ENCODE measurements at places on chromosomes 13 and 19.
A peak's percentile ranks its signal among the peaks of the same experiment; 100 is the strongest.

DNA sequence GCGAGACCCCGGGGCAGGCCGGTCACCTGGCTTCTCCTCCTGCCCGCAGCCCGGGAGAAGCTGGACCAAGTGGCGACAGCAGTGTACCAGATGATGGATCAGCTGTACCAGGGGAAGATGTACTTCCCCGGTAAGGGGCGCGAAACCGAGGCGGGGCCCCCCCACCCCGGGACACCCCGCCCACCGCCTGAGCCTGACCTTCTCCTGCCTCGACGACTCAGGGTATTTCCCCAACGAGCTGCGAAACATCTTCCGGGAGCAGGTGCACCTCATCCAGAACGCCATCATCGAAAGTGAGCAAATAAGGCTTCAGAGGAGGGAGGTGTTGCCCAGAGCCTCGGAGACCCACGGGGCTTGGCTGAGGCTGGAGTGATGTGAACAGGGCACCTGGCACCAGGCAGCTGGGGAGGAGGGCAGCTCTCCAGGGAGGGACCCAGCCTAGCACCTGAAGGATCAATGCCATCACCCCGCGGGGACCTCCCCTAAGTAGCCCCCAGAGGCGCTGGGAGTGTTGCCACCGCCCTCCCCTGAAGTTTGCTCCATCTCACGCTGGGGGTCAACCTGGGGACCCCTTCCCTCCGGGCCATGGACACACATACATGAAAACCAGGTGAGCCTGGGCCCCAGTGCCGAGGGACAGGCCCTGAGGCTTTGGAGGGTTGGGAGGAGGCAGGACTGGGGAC lies 629 bp downstream of the IZUMO4 start:
- DNase-seq = peak; percentile 71

DNA sequence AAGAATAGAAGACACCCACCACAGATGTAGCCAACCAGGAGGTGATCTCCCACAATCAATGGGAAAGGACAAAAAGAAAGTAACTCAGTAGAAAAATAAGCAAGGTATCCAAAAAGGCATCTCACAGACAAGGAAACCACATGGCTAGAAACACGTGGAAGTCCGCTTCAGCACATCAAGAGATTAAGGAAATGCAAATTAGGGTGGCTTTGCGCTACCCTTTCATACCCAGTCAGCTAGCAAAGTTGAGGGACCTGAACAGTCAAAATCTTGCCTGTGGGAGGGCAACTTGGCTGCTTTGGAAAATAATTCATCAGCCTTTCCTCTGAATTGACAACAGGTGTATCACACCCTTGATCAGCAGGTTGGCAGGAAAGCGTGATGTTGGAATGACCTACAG lies 11.6 kb upstream of the UQCR11 start:
- no peak for DNase-seq

DNA sequence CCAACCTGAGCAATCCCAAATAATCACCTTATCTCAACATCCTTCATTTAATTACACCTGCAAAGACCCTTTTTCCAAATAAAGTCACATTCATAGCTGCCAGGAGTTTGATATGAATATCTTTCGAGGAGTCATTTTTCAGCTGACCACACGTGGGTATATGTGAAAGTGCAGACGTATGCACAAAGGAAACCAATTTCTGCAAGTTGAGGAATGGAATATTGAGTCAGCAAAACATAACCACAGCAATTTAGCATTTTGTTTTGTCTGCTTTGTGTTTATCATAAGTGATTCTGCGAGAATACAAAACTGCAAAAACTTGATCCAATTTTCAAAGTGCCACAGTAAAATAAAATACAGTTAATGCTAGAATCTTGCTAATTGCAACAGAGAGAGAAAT lies 295.9 kb downstream of the SUCLA2 start:
- no peak for DNase-seq

GRCh38 chr13:30121666-30122065 lies 185.7 kb downstream of the KATNAL1 start:
- DNase-seq = no peak

- no peak for DNase-seq
Measured at GRCh38 chr19:42568006-42568405, 26.7 kb downstream of the CEACAM8 start.

DNA sequence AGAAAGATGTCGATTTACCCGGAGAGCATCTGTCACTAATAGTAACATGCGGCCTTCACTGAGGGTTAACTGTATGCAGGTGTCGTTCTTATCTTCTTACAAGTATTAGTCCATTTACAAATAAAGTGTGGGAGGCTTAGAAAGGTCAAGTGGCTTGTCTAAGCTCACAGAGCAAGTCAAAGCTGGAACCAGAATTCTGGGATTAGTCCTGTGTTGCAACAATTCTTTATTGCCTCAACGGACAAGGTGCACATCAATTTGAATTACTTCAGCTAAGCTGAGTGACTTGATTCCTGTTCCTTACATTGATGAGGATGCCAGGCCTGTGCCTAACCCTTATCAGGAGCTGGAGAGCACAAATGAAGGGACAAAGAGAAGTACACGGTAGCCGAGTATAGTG lies 1193.6 kb downstream of the UQCRFS1 start:
- no peak for DNase-seq

GRCh38 chr19:42601811-42602443 lies 7.2 kb upstream of the CEACAM8 start:
- peak; percentile 22 for DNase-seq

GRCh38 chr19:48633148-48634035 lies 3.8 kb downstream of the DBP start:
- DNase-seq = no peak

DNA sequence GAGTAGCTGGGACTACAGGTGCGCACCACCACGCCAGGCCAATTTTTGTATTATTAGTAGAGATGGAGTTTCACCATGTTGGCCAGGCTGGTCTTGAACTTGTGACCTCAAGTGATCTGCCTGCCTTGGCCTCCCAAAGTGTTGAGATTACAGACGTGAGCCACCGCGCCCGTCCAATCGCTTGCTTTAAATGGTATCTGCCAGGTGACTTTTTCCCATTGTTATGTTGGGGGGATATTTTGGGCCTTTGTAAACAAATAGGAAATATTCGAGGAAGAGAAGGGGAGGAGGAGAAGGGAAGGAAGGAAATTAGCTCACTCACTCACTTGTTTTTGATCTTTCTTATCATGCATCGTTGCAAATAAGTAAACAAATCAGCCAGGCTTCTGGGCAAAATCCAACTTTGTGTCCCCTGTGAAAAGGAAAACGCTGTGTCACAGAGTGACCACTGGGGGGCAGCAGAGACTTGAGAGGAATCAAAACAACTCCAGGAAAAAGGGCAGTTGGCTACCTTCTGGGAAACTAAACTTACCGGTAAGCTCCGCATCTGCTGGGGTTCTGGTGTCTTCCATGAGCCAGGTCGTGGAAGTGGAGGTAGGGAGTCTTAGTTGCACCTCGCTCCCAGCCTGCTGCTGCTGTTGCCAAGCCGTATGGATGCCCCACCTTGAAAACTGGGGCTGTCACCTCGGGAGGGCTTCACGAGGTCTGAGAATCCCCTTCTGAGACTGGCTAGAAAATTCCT lies 9.3 kb upstream of the RANBP3 start:
- DNase-seq = peak; percentile 72

DNA sequence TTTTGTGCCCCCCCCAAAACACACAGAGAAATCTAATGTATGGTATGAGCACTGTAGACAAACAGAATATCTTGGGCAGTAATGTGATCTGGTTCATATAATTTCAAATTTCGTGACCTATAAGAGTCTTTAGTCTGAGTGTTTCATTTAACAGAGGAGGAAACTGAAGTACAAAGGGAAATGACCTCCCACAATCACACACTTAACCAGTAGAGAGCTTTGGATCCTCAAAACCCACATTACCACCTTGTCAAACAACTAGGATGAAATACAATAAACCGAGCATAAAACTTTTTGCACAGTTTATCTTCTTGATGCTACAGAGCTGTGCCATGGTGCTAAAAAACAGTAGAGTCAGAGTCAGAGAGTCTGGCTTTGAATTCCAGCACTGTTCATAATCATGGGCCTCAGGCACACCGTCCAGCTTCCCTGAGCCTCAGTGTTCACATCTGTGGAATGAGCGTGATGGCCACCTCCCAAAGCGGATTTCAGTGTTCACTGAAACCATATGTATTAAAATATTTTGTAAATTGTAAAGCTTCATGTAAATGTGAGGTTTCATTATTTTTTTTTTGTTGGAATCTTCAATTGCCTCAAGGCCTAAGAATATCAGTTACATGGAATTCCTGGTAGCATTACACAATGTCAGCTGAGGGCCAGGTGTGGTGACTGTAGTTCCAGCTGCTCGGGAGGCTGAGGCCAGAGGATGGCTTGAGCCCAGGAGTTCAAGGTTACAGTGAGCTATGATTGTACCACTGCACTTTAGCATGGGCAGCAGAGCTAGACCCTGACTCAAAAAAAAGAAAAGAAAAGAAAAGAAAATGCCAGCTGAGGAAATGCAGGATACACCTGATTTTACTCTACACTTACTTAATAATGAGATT lies 126.4 kb upstream of the FRY start:
- DNase-seq = no peak

DNA sequence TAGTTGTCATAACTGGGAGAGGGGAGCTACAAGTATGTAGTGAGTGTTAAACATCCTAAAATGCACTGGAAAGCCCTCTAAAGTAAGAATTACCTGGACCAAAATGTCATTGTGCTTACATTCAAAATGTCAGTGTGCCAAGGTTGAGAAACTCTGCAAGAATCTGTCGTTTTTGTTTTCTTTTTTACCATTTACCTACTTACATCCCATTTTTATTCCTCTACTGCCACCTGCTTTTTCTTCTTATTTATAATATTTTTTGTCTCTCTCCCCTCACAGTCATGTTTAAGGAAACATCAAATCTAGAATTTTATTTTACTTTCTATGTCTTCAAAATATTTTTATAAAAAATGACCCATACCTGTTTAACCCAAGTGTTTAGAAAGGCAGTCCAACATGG lies 226.4 kb downstream of the PCDH17 start:
- no peak for DNase-seq

DNA sequence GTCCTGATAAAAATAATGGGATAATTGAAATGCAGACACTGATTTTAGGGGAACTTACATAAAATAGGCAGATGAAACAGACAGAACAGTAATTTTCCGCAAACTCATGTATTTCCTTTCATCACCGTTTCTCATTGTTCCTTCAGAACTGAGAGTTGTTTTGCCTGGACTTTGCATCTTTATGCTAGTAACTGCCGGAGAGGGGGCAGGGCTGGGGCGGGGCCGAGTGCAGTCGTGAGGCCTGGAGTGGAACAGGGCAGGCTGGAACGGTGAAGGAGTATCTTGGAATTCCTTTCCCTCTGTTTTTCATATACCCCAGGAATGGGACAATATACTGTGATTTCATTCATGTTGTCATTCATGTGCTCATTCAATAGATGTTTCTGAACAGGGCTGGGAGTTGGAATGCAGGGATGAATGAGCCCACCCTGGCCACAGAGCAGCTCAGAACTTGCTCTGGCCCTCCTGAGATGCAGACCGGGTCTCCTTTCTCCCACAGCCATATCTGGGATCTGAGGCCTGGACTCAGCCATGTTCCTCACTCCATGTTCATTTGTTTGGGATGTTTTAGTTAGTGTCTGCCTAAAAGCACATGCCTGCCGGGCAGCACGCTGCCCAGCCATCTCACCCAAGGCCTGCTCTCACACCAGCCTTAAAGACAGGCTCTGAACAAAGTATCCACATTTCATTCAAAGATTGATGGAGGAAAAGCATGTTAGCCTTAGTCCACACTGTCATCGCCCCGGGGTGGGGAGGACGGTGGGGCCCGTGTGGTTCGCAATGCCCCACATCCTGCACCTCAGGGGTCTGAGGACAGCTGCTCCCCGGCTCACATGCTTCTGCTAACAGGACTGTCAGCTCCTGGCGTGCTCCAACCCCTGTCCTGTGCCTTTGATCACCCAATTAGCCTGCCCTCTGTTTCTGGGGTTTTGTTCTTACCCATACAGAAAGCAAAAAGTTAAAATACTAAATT lies 92.9 kb downstream of the SOX1 start:
- no peak for DNase-seq

DNA sequence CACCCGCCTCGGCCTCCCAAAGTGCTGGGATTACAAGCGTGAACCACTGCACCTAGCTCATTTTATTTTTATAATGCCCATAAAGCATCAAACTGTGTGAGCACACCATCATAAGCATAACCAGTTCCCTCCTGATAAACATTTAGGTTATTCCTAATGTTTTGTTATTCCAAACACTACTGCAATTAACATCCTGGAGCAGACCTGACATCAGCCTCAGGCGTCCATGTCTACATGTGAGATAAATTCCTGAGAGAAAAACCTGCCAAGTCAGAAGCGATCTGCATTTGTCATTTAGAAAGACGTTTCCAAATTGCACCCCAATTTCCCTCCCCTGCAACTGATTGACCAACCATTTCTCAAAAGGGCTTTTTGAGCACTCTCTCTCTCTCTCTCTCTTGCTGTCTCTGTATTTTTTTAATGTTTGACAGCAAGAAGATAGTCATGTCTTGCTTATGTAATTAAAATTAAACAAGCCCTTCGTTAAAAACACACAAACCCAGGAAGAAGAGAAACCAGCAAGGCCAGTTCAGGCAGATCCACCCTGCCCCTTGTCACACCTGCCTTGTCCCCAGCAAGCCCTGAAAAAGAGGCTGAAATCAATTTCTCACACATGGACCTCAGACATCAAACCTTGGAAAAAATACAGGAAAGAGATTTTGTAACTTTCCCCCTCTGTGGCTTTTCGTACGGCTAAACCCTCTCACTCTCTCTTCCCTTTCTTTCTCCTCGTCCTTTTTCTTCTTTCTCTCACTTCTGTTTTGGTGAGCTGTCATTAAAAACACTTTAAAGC lies 9.9 kb downstream of the LYPD3 start:
- DNase-seq = no peak

- no peak for DNase-seq
Measured at GRCh38 chr13:26758496-26759157, 2.0 kb downstream of the GPR12 start.

DNA sequence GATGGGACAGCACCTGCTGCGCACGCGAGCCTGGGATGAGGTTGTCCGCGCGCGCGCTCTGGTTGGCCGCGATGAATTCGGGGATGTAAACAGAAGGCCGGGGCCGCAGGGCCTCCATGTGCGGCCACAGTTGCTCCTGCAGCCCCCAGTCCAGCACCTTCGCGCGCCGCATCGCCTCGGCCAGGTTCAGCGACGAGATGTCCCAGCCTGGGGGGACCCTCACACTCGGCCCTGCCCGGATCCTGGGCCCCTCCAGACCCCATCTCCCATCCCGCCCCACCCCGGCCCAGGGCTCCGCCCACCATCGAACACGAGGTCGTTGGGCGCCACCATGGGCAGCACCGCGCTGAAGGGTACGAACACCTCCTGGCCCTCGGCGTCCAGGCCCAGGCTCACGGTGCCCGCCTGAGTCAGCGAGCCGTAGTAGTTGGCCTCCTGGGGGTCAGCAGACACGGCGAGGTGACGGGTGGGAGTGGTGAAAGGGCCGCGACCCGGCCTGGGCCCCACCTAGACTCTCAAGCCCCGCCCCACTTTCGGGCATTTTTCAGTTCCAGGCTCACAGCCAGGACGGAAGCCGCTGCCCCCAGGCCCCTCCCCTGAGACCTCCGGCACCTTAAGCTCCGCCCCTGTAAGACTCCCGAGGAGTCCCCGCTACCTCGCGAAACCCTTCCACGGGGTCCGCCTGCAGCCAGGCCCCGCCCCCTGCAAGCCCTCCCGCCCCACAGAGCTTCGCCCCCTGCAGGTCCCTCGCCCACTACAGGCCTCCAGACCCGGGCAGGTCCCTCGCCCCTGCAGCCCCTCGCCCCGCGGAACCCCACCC lies 1.1 kb downstream of the ISYNA1 start:
- DNase-seq = peak; percentile 80

- DNase-seq = no peak
Measured at GRCh38 chr13:74530011-74530410, 395.8 kb upstream of the KLF12 start.

GRCh38 chr19:38549061-38549460 lies 68.7 kb downstream of the MAP4K1 start:
- DNase-seq = no peak
